Tibial nerve (tissue), 4 donors: ENCODE measurements at places on chromosomes 13 and 19. TPM values are rescaled to one million over a fixed set of nuclear protein-coding genes. Genes with fewer than 3 reads are reported as not detected.

The ZNF772 gene
- total RNA-seq, result 9.3 TPM

The TARM1 gene
- not detected for total RNA-seq

GRCh38 chr13:51043310-51043709 lies 67.8 kb downstream of the C13orf42 start:
- DNase-seq, result no peak
- H3K4me1 ChIP-seq, result no peaks in the 10 kb centered on the region
- no peak overlapping the region for H3K4me3 ChIP-seq
- H3K36me3 ChIP-seq, result no peaks in the 10 kb centered on the region

The RDH8 gene
- not detected for total RNA-seq

DNA sequence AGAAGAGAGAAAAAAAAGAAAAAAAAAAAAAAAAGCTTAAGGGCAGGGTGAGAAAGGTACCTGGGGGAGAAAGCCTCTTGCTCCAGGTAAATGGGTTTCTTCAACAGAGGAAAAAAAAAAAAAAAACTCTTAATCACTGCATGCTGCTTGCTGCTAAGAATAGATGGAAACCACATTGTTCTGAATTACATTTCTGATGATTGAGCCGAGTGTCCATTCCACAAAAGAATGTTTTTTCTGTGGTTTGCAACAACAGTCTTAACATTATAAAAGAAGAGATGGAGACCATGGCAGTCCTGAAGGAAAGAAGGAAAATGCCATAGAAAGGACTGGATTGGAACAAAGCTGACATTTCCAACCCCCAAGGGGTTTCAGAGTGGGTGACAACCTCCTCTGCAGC lies 1312.7 kb downstream of the SLITRK1 start:
- no peak overlapping the region for H3K4me3 ChIP-seq
- no peak overlapping the region for H3K27ac ChIP-seq
- H3K4me1 ChIP-seq, result no peaks in the 10 kb centered on the region
- DNase-seq, result no peak
- no peaks in the 10 kb centered on the region for H3K27me3 ChIP-seq

The ZNF880 gene
- total RNA-seq, result 15.6 TPM

GRCh38 chr19:46785980-46786235 lies 2.5 kb downstream of the SLC1A5 start:
- peaks cover 6% of the 10 kb centered on the region for H3K36me3 ChIP-seq
- peak overlapping the region; percentile 72 for H3K4me3 ChIP-seq
- H3K27ac ChIP-seq, result peak overlapping the region; percentile 92

- no peak overlapping the region for H3K4me3 ChIP-seq
- H3K4me1 ChIP-seq, result no peaks in the 10 kb centered on the region
- H3K27ac ChIP-seq, result no peak overlapping the region
- H3K36me3 ChIP-seq, result no peaks in the 10 kb centered on the region
- no peak for DNase-seq
These were observed 787.9 kb upstream of the KLHL1 start for GRCh38 chr13:70896136-70896535.

The NKPD1 gene
- 1.2 TPM for total RNA-seq

GRCh38 chr19:46022431-46023310 lies at the start of gene PGLYRP1:
Gene PGLYRP1 (minus strand): TSS chr19:46023053. CDS start chr19:46023021, 32 bp downstream.
- H3K27me3 ChIP-seq, result peaks cover 2% of the 10 kb centered on the region
- H3K27ac ChIP-seq, result no peak within 1 kb of the TSS
- DNase-seq, result no peak
- no peaks in the 10 kb centered on the region for H3K4me1 ChIP-seq

- no peaks in the 10 kb centered on the region for H3K27me3 ChIP-seq
- no peaks in the 10 kb centered on the region for H3K4me1 ChIP-seq
- no peak overlapping the region for H3K4me3 ChIP-seq
- H3K36me3 ChIP-seq, result no peaks in the 10 kb centered on the region
- no peak for DNase-seq
These were observed 16.7 kb downstream of the TSKS start for GRCh38 chr19:49746206-49746958.

GRCh38 chr13:22773465-22773864 lies 407.3 kb upstream of the SGCG start:
- H3K27me3 ChIP-seq, result no peaks in the 10 kb centered on the region
- no peak overlapping the region for H3K4me3 ChIP-seq
- no peak overlapping the region for H3K27ac ChIP-seq

DNA sequence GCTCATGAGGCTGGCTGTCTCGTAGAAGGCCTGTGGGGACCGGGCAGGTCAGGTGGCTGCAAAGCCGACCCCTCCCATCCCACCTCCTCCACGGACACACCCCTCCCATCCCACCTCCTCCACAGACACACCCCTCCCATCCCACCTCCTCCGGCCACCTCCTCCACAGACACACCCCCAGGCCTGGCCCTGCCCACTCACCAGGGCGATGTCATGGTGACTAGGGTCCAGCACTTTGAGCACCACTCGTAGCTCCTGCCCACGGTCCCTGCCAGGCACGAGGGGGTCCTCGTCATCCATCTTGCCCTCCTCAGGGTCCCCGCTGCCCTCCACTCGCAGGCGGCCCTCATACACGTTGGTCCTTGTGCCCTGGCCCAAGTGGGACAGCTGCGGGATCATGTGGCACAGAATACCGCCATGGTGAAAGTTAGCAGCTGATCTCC lies 18.8 kb downstream of the TYK2 start:
- no peaks in the 10 kb centered on the region for H3K27me3 ChIP-seq
- H3K4me1 ChIP-seq, result no peaks in the 10 kb centered on the region
- no peak overlapping the region for H3K27ac ChIP-seq
- DNase-seq, result no peak
- H3K4me3 ChIP-seq, result no peak overlapping the region
- H3K36me3 ChIP-seq, result peaks cover 100% of the 10 kb centered on the region

The RASAL3 gene
- 2.9 TPM for total RNA-seq

DNA sequence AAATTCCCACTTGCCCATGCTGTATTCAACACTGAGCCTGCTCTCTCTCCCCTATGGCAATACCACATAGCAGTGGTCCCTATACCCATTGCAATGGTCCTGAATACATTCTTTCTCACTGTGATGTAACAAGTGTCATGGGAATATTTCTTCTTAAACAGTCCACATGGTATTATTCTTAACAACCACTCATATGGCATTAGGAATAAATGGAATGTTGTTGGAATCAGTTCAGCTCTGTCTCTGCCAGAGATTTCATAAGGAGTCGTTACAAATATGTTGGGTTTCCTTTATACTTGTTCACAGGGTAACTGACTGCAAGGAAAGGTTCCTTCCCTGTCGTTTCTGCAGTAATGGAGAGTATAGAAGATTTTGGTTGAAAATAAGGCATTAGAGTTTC lies 128.3 kb upstream of the SPATA13 start:
- peaks cover 16% of the 10 kb centered on the region for H3K4me1 ChIP-seq
- H3K4me3 ChIP-seq, result no peak overlapping the region
- no peaks in the 10 kb centered on the region for H3K36me3 ChIP-seq
- no peaks in the 10 kb centered on the region for H3K27me3 ChIP-seq

GRCh38 chr13:93080587-93080986 lies 146.0 kb upstream of the GPC6 start:
- no peaks in the 10 kb centered on the region for H3K27me3 ChIP-seq

The CNN1 gene
- total RNA-seq, result 21.3 TPM

The SLC15A1 gene
- not detected for total RNA-seq

GRCh38 chr13:95494082-95494681 lies 58.3 kb upstream of the CLDN10 start:
- H3K4me3 ChIP-seq, result no peak overlapping the region
- no peak overlapping the region for H3K27ac ChIP-seq
- H3K36me3 ChIP-seq, result no peaks in the 10 kb centered on the region

The CRX gene
- not detected for total RNA-seq

DNA sequence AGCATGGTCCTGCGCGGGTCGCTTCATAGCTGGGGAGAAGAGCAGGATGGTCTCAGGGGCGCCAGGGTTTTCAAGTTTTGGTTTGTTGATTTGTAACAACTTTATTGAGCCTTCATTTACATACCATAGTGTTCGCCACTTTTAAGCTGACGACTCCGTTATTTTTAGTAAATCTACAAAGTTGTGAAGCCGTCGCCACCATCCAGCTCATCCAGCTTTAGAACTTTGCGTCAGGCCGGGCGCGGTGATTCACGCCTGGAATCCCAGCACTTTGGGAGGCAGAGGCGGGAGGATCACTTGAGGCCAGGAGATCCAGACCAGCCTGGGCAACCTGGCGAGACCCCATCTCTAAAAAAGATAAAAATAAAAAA lies 404 bp downstream of the C19orf44 start:
- H3K27ac ChIP-seq, result peak overlapping the region; percentile 48
- peak overlapping the region; percentile 52 for H3K4me3 ChIP-seq
- H3K4me1 ChIP-seq, result no peaks in the 10 kb centered on the region
- H3K27me3 ChIP-seq, result no peaks in the 10 kb centered on the region
- H3K36me3 ChIP-seq, result no peaks in the 10 kb centered on the region

The NCCRP1 gene
- total RNA-seq, result not detected

The MATK gene
- 2.2 TPM for total RNA-seq

The MIR17HG gene
- total RNA-seq, result 3.1 TPM

The AXL gene
- total RNA-seq, result 93.1 TPM

DNA sequence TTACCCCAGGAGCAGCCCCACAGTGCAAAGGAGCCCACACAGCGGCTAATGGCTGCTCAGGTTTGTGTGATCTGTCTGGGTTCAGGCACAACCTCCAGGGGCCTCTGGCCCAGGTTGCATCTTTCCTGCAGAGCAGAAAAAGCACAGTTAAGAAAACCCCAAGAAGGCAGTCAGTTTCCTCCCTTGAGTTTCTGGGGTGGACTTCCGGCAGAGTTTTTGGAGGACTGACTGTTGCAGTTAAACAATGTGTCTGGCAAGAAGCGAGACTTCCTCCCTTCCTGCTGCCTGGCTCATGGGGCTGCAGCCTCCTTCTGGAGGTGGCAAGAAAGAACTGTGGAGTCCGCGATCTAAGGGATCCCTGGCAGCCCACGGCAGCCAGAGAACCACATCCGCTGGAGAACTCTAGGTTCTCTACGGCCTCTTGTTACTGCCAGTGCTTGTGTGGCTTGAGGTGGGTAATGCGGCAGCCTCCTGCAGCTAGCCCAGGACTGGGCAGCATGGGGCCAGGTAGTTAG lies 114.4 kb downstream of the ZDHHC20 start:
- no peaks in the 10 kb centered on the region for H3K27me3 ChIP-seq
- DNase-seq, result no peak
- H3K36me3 ChIP-seq, result no peaks in the 10 kb centered on the region
- H3K4me1 ChIP-seq, result no peaks in the 10 kb centered on the region

The FGF21 gene
- not detected for total RNA-seq

DNA sequence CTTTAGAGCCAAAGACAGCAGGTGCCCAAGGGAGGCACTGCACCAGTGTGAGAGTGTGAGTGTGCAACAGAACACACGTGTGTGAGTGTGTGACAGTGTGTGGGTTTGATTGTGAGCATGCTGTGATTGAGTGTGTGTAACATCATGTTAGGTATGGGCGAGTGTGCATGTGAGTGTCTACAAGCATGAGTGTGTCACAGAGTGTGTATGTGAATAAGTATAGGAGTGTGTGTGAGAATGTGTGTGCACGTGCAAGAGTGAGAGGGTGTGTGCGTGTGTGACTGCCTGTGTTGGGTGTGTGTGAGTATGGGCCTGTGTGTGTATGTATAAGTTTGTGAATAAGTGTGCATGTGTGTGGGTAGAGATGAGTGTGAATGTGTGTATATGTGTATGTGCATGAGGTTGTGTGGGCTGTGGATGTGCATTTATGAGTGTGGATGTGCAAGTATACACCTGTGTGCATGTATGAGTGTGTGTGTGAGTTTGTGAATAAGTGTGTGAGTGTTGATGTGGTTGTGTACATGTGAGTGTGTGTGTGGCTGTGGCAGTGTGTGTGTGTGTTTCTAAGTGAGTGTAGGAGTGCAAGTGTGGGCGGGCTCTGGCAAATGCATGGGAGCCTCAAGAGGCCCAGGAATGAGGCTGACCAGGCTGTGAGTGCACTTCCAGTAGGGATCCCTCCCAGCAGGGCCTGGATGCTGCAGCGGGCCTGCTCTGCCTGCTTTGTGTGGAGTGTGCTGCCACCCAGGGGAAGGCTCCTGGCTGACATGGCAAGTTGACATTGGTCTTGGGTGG lies 198.4 kb downstream of the COL4A1 start:
- H3K27me3 ChIP-seq, result no peaks in the 10 kb centered on the region
- H3K4me1 ChIP-seq, result no peaks in the 10 kb centered on the region
- no peak overlapping the region for H3K27ac ChIP-seq

The XPO4 gene
- total RNA-seq, result 28.8 TPM

The NPAS1 gene
- total RNA-seq, result 0.39 TPM

GRCh38 chr19:49690656-49691242 lies at the start of gene CPT1C:
Gene CPT1C (plus strand): TSS chr19:49691116. CDS start chr19:49692253, 1,137 bp downstream.
- peak within 1 kb of the TSS; percentile 49 for H3K4me3 ChIP-seq
- peak; percentile 47 for DNase-seq
- peak within 1 kb of the TSS; percentile 8 for H3K27ac ChIP-seq
- H3K27me3 ChIP-seq, result peaks cover 39% of the 10 kb centered on the region

DNA sequence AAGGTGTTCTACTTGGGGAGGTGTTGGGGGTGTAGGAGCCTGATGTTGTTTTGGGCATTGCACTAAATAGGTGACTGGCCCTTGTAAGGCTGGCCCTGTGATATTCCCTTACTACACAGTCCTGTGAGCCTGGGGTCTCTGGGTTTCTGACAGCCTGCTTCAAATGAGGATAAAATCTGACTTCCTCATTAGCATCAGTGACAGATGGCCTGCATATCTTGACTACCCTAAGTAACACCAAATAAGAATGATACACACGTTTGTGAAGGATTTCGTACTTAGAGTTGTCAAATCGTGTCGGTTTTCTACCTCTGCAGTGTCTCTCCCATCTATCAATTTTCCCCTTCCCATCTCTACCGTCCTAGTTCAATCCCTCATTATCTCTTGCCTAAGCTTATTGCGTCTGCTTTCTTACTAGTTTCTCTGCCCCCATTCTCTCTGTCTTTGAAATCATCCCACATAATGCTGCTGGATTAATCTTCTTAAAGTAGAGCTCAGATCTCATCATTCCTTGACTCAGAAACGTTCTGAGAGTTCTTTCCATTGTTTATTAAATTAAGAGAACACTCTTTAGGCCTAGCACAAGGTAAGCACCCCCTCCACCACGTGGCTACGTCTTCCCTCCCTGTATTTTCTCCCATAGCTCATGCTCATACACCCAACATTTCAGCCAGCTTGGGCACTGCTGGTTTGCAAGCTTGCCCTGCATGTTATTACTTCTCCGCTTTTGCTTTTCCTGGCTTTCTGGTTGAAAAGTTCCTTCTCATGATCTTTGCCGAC lies 26.2 kb upstream of the CNMD start:
- no peak overlapping the region for H3K4me3 ChIP-seq
- no peak for DNase-seq
- no peaks in the 10 kb centered on the region for H3K27me3 ChIP-seq
